Mesothelial cell of epicardium (in vitro differentiated cells): ENCODE measurements at places on chromosomes 6 and 20. TPM values are rescaled to one million over a fixed set of nuclear protein-coding genes. Genes with fewer than 3 reads are reported as not detected.

GPR63 gene
- total RNA-seq, result 17.5 to 18.5 TPM (median 17.9 TPM) in 3 replicates

- DNase-seq, result no peak
- no peak overlapping the region for H3K4me3 ChIP-seq
- H3K4me1 ChIP-seq, result peaks cover 18% of the 10 kb centered on the region
- H3K27ac ChIP-seq, result no peak overlapping the region
- H3K27me3 ChIP-seq, result no peaks in the 10 kb centered on the region
- no peaks in the 10 kb centered on the region for H3K36me3 ChIP-seq
These were observed 23.5 kb upstream of the SIM1 start for GRCh38 chr6:100488244-100488643.

TFAP2A gene
- total RNA-seq, result 62.4 to 63.5 TPM (median 63.4 TPM) in 3 replicates

DNA sequence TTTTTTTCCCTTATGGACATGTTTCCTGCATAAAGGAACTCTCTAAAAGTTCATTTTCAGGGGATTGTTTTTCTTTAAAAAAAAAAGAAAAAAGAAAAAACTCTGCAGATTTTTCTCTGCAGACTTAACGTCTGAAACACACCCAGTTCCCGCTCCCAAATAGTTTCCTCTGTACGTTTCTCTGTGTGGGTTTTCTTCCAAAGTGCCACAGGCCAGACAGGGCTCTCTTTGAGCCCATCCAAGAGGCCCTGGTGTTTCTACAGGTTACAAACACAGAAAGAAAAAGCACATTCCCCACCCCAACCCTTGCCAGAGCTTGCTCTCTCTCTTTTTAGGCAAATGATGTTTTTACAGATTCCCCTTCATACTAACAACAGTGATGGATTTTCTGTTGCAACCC is 258.6 kb downstream of the FNDC1 start:
- no peak overlapping the region for H3K4me3 ChIP-seq
- H3K4me1 ChIP-seq, result no peaks in the 10 kb centered on the region
- H3K27me3 ChIP-seq, result no peaks in the 10 kb centered on the region
- DNase-seq, result no peak
- no peak overlapping the region for H3K27ac ChIP-seq

DNA sequence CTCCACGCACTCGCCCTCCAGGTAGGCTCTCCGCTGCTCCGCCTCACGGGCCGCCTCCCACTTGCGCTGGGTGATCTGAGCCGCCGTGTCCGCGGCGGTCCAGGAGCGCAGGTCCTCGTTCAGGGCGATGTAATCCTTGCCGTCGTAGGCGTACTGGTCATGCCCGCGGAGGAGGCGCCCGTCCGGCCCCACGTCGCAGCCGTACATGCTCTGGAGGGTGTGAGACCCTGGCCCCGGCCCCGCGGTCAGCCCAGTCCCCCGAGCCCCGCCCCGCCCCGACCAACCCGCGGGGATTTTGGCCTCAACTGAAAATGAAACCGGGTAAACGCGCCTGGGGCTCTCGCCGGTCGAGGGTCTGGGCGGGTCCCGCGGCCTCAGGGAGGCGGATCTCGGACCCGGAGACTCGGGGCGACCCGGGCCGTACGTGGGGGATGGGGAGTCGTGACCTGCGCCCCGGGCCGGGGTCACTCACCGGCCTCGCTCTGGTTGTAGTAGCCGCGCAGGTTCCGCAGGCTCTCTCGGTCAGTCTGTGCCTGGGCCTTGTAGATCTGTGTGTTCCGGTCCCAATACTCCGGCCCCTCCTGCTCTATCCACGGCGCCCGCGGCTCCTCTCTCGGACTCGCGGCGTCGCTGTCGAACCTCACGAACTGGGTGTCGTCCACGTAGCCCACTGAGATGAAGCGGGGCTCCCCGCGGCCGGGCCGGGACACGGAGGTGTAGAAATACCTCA is 598 bp downstream of the HLA-B start:
- peaks cover 96% of the 10 kb centered on the region for H3K27me3 ChIP-seq
- H3K27ac ChIP-seq, result no peak overlapping the region
- no peaks in the 10 kb centered on the region for H3K4me1 ChIP-seq
- DNase-seq, result no peak
- no peaks in the 10 kb centered on the region for H3K36me3 ChIP-seq

- DNase-seq, result no peak
- H3K36me3 ChIP-seq, result no peaks in the 10 kb centered on the region
- no peak overlapping the region for H3K27ac ChIP-seq
- H3K27me3 ChIP-seq, result no peaks in the 10 kb centered on the region
These were observed 63.5 kb upstream of the PHACTR2 start for GRCh38 chr6:143614235-143614634.

- H3K27me3 ChIP-seq, result no peaks in the 10 kb centered on the region
- no peak for DNase-seq
- H3K4me1 ChIP-seq, result peaks cover 12% of the 10 kb centered on the region
- H3K4me3 ChIP-seq, result no peak overlapping the region
These were observed 141.7 kb upstream of the CARMIL1 start for GRCh38 chr6:25137480-25137879.

DNA sequence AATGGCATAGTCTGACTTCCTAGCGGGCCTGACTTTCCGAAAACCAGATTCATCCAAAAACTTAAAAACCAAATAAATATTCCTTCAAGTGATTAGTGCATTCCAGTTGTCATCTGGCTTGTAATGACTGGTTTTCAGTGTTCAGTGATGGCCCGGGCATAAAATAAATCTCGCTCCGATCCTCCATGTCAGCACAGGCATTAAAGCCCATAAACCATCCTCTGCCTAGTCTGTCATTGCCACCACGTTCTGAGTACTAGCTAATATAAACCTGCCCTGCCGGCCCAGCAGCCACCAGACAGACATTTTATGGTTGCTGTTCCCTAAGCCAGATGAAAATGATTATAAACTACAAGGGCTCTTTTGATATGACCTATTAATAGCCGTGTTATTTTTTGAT is 232.3 kb upstream of the GMDS start:
- H3K4me1 ChIP-seq, result peaks cover 39% of the 10 kb centered on the region
- H3K4me3 ChIP-seq, result no peak overlapping the region
- peaks cover 6% of the 10 kb centered on the region for H3K27me3 ChIP-seq
- peak overlapping the region; percentile 91 for H3K27ac ChIP-seq
- DNase-seq, result no peak

BCAS1 gene
- total RNA-seq, result 0.18 to 0.20 TPM (median 0.20 TPM) in 3 replicates

DNA sequence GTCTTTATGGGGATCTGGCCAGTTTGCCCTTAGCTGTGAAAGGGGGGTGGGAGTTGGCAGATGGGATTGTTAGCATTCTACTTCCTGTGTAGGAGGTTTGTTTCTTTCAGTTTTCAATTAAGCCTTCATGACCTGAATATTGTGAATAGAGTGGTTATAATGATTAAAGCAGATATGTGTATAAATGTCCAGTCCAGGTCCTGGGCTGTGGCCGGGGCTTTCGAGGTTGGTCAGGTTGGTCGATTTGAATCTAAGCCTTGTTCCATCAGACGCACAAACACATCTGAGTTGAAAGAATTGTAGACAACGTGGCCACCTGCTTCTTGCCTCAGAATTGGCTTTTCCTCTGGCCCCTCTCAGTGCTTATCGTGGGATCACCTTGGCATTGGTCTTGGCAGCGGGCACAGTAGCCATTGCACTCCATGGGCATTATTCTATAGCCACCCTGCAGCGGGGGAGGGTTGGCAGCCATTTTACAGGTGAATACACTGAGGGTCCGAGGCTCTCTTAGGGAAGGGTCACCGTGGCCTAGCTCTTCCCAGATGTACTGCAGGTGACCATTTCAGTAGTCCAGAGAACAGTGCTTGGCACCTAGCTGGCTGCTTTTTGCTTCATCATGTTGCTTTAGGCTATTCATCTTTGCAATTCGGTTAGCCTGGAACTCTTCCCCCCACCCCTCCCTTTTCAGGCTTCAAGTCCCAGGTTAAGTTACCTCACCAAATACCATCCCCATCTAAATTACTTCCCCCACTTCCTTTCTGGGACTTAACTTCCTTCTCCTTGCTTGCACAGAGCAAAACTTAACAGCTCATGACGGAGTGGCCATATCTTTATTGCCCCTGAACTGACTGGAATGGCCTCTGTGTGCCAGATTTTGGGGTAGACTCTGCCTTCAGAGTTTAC is 1.1 kb downstream of the RNF114 start:
- peaks cover 10% of the 10 kb centered on the region for H3K36me3 ChIP-seq
- no peak for DNase-seq
- peak overlapping the region; percentile 89 for H3K27ac ChIP-seq
- no peaks in the 10 kb centered on the region for H3K27me3 ChIP-seq
- H3K4me1 ChIP-seq, result peaks cover 25% of the 10 kb centered on the region
- peak overlapping the region; percentile 89 for H3K4me3 ChIP-seq

NRSN1 gene
- 1.1 to 1.4 TPM (median 1.2 TPM) in 3 replicates for total RNA-seq

GRCh38 chr6:11384531-11385309 is 152.3 kb upstream of the NEDD9 start:
- H3K4me1 ChIP-seq, result peaks cover 19% of the 10 kb centered on the region
- H3K27ac ChIP-seq, result no peak overlapping the region
- H3K36me3 ChIP-seq, result no peaks in the 10 kb centered on the region
- DNase-seq, result no peak
- H3K27me3 ChIP-seq, result no peaks in the 10 kb centered on the region
- no peak overlapping the region for H3K4me3 ChIP-seq

- H3K27ac ChIP-seq, result no peak overlapping the region
- no peak for DNase-seq
- H3K4me1 ChIP-seq, result peaks cover 19% of the 10 kb centered on the region
- no peak overlapping the region for H3K4me3 ChIP-seq
- no peaks in the 10 kb centered on the region for H3K27me3 ChIP-seq
These were observed 96.7 kb downstream of the HDGFL1 start for GRCh38 chr6:22666021-22666420.

DNA sequence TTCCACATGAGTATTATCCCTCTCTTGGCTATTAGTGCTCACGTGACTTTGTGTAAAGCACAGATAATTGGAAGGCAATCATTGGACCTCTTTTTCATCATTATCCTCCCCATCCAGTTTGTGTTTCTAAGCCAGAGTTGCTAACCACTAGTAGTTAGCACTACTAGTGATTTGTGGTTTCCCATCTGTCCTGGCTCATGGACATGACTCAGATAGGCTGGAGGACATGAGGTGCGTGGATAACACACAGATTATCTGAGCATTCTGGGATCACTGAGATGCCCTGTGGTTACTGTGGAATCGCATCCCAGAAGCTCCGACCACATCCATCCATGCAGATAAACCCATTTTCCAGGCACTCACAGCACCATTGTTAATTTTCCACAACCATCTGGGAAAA is 123.8 kb upstream of the NAA20 start:
- no peak for DNase-seq
- peaks cover 62% of the 10 kb centered on the region for H3K36me3 ChIP-seq
- no peak overlapping the region for H3K27ac ChIP-seq
- H3K4me1 ChIP-seq, result peaks cover 20% of the 10 kb centered on the region

- H3K4me1 ChIP-seq, result peaks cover 65% of the 10 kb centered on the region
- H3K4me3 ChIP-seq, result no peak overlapping the region
- H3K36me3 ChIP-seq, result no peaks in the 10 kb centered on the region
- H3K27ac ChIP-seq, result peak overlapping the region; percentile 60
- DNase-seq, result no peak
- H3K27me3 ChIP-seq, result no peaks in the 10 kb centered on the region
These were observed 20.5 kb downstream of the NCOA7 start for GRCh38 chr6:125811259-125811658.

GRCh38 chr6:138815797-138816528 is 20.1 kb downstream of the ECT2L start:
- peak overlapping the region; percentile 95 for H3K27ac ChIP-seq
- no peak overlapping the region for H3K4me3 ChIP-seq
- no peaks in the 10 kb centered on the region for H3K36me3 ChIP-seq
- H3K27me3 ChIP-seq, result no peaks in the 10 kb centered on the region

- no peak for DNase-seq
- no peaks in the 10 kb centered on the region for H3K4me1 ChIP-seq
- H3K4me3 ChIP-seq, result no peak overlapping the region
- no peaks in the 10 kb centered on the region for H3K36me3 ChIP-seq
These were observed 142.5 kb downstream of the SLC24A3 start for GRCh38 chr20:19354950-19355349.

- peaks cover 18% of the 10 kb centered on the region for H3K36me3 ChIP-seq
- H3K27ac ChIP-seq, result no peak overlapping the region
These were observed 10.2 kb downstream of the PKIB start for GRCh38 chr6:122620428-122620827.

DNA sequence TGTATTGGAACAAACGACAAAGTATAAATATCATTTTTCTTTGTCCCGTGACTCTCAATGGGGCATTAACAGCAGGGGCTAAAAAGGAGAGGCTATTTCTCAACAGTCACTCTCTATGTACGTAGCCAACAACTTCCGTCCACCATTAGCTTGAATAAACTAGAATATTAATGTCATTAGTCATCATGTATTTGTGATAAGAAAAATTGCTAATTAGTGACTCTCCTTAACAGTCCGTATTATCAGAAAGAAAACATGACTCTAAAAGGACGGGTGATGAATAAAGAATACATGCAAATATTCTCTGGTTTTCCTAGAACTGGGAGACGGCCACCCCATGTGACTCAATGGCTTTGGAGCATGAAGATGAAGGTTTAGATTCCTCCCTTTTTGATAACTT is 18.6 kb downstream of the VIP start:
- no peaks in the 10 kb centered on the region for H3K4me1 ChIP-seq
- H3K27me3 ChIP-seq, result peaks cover 7% of the 10 kb centered on the region
- no peak overlapping the region for H3K27ac ChIP-seq

GRCh38 chr6:140271759-140272377 is 897.4 kb upstream of the CITED2 start:
- H3K27me3 ChIP-seq, result no peaks in the 10 kb centered on the region
- peaks cover 6% of the 10 kb centered on the region for H3K4me1 ChIP-seq
- no peak overlapping the region for H3K27ac ChIP-seq
- no peaks in the 10 kb centered on the region for H3K36me3 ChIP-seq
- no peak for DNase-seq

GRCh38 chr6:32852844-32853540 is 512 bp downstream of the TAP1 start:
- H3K27me3 ChIP-seq, result peaks cover 91% of the 10 kb centered on the region
- H3K4me1 ChIP-seq, result peaks cover 17% of the 10 kb centered on the region
- peaks cover 16% of the 10 kb centered on the region for H3K36me3 ChIP-seq
- H3K4me3 ChIP-seq, result peak overlapping the region; percentile 91

C6orf132 gene
- 22.4 to 23.9 TPM (median 22.5 TPM) in 3 replicates for total RNA-seq

SLC29A1 gene
- 13.2 to 13.9 TPM (median 13.9 TPM) in 3 replicates for total RNA-seq

GRCh38 chr6:100892116-100892515 is 11.0 kb upstream of the ASCC3 start:
- H3K4me3 ChIP-seq, result no peak overlapping the region
- H3K4me1 ChIP-seq, result peaks cover 9% of the 10 kb centered on the region
- H3K36me3 ChIP-seq, result no peaks in the 10 kb centered on the region

DNA sequence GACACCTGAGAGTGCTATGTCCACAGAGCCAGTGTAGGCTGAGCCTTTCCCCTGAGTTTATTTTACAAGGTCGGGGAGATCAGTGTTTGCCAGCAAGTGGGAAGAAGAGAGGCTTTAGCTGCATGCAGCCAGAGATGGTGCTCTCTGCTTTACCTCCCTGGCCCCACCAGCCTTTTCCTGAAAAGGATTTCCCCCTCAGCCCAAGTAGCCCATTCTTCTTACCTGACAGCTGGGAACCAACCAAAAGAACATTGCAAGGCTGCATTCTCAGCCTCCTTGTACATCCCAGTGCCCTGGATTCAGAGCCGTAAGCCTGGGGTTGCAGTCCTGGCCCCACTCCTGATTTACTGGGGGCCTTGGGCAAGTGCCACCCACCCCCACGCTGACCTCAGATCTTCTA is 16.9 kb downstream of the SNPH start:
- no peak overlapping the region for H3K4me3 ChIP-seq
- no peak for DNase-seq

PRSS16 gene
- total RNA-seq, result 16.2 to 20.6 TPM (median 19.1 TPM) in 3 replicates

GRCh38 chr6:108502832-108503231 is 57.9 kb upstream of the FOXO3 start:
- DNase-seq, result no peak
- peaks cover 11% of the 10 kb centered on the region for H3K36me3 ChIP-seq
- no peak overlapping the region for H3K27ac ChIP-seq
- H3K4me1 ChIP-seq, result peaks cover 5% of the 10 kb centered on the region

- no peaks in the 10 kb centered on the region for H3K4me1 ChIP-seq
- H3K36me3 ChIP-seq, result no peaks in the 10 kb centered on the region
- DNase-seq, result no peak
- no peaks in the 10 kb centered on the region for H3K27me3 ChIP-seq
These were observed 304.5 kb downstream of the PHF3 start for GRCh38 chr6:63940056-63940455.
